ENCODE measurements at places on chromosomes 4 and X.

DNA sequence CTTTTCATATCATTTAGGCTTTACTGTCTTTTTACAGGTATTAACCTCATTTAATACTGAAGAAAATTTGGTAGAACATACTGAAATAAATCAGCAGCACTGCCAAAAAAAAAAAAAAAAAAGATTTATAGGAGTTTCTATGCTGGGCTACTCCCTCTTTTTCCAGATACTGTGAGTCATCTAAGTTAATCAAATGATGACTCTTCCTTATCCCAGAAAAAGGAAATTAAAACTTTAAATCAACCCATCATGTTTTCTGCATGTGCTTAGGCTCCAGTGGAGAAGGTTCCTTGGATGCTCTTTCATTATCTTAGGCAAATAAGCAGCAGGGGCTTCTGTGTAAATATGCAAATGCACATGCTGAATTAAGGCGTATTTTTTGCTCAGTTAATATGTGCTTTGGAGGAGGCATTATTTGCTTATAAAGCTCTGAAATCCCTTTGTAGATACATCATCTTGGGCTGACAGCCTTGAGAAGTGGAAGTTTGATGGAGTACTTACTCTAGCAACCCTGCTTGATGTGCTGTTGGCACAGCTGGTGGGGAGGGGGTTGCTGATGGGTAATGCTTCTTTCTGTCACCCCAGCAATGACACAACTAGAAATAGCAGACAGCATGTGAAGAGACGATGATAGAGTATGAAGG, 136.1 kb downstream of the C4orf33 start:
- DNase-seq = no peak

DNA sequence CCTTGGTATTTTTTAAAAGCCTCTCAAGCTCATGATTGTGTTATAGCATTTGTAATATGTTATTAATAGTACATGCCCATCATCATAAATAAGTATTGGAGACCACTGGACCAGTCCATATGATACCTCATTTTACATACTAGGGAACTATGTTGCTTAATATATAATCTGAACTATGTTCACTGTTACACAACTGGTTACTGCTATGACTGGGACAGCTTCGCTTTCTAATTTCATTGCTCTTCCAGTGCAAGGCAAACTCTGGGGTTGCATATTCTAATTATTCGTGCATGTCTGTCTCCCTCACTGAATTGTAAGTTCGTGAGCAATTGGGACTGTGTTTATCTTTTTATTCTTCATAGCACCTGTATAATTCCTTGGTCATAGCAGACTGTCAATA, 330.5 kb downstream of the RAPGEF2 start:
- no peak for DNase-seq

DNA sequence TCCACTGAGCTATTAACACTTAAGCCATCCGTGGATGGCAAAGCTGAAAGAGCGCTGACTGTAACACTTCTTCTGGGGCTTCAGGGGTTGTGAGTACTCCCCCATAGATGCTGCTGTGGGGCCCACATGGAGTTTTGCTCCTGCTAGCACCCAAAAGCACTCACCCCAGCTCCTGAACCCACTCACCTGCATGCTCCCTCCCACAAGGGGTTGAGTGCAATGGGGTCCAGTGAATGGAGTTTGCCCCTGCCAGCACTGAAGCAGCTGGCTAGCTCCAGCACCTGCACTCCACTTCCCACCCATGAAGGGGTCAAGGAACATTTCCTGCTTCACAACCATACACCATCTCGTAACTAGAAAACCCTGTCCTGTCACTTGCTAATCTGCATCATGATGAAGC, 78.9 kb downstream of the IL21 start:
- DNase-seq = no peak

- DNase-seq = peak; percentile 40
Observed at GRCh38 chr4:70505151-70505748, 13.1 kb upstream of the AMTN start.

DNA sequence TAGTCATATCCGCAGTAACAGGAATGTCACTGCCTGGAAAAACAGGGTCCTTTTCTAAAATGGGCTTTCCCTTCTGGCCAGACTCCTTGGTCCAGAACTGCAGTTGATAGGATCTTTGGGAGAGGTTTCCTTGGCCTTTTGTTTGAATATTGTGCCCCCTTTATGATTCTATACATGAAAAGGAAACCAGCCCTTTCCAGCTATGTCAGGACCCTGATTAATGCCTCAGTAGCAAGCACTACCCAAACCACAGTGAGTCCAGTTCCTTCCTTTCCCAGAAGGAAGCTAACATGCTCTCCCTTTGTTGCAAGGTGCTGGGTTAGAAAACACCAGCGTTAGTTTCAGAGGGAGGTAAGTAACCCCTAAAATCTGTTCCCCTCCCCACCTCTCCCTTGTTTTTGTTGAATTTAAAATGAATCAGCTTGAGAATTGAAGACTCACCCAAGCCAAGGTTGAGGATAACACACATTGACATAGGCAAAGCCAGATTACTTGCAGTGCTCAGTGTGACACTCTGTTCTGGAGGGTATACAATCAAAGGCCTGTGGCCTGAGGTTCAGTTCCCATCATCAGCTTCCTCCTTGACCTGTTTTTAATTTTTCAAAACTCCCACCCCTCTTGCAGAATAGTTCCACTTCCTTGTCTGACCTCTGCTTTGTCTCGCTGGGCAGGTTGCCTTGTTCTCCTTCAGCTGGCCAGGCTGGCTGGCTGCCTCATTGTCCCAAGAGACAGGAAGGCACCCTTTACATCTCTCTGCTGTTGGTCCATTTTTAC, 87.6 kb upstream of the PLAC1 start:
- no peak for DNase-seq

- DNase-seq = no peak
Observed at GRCh38 chr4:187191676-187192075, 468.0 kb upstream of the FAT1 start.

- no peak for DNase-seq
Observed at GRCh38 chr4:127832585-127832984, 48.1 kb upstream of the PLK4 start.

- no peak for DNase-seq
Observed at GRCh38 chr4:23887989-23888388, 1.9 kb downstream of the PPARGC1A start.

DNA sequence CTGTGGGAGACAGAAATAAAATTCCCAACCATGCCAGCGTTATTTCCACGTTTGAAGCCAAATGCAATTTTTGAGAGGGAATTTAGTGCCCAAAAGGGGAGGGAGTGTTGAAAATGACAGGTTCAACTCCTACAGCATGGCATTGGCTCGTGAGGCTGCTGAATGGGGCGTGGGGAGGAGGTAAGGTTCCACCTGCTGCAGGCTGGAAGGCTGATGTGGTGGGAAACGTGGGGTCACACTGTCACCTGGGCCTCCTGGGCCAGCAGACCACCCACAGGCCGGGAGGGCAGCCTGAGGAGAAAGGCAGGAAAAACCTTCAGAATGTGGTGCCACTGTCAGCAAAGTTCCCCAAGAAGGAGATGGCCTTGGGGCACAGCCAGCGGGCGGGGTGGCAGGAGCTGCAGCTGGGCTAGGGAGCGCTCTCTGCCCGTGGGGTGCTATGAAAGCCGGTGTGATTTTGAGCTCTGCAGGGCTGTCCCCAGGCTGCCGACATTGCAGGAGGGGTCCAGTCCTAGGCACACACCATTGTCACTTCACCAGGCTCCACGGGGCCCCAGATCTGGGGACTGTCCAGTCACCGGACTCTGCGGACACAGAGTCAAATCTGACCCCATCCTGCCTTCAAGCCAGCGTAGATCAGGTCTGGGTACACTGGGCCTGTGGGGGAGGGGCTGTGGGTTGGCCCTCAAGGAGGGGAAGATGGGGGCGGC, 19.6 kb downstream of the MSANTD1 start:
- no peak for DNase-seq

DNA sequence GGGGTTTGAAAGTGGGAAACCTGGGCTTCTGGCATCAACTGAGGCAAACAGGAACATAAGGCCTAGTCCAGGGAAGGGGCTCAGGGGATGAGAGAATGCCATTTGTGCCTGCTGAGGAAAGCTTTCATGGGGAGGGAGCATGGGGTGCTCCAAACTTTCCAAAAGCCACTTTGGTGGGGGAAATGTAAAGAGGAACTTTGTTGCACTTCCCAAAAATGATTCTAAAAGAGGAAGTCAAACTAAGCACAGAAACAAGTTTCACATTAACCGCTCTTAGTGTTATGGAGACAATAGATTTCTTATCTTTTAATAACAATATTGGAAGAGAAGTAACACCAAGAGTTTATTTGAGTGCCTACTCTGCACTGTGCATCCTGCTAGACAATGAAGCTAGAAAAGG, 32.3 kb downstream of the GAB3 start:
- DNase-seq = no peak

DNA sequence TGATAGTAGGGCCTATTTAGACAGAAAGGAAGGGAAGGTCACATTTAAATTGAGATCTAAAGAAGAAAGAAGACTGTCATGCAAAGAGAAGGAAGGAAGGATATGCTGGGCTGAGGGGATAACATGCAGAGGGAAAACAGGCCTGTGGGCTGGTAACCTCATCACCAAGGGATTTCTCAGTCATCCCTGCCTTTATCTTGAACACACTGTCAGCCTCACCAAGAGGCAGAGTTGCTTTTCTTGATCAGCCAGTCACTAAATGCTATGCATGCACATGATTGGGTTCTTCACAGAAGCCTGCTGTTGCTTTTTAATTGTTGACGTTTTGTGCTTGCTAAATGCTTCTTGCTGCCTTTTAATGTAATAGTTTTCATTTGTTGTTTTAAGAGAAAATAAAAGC, 113.0 kb downstream of the ARHGAP24 start:
- no peak for DNase-seq

- DNase-seq = peak; percentile 18
Observed at GRCh38 chrX:125826080-125826479, 340.0 kb downstream of the DCAF12L2 start.

DNA sequence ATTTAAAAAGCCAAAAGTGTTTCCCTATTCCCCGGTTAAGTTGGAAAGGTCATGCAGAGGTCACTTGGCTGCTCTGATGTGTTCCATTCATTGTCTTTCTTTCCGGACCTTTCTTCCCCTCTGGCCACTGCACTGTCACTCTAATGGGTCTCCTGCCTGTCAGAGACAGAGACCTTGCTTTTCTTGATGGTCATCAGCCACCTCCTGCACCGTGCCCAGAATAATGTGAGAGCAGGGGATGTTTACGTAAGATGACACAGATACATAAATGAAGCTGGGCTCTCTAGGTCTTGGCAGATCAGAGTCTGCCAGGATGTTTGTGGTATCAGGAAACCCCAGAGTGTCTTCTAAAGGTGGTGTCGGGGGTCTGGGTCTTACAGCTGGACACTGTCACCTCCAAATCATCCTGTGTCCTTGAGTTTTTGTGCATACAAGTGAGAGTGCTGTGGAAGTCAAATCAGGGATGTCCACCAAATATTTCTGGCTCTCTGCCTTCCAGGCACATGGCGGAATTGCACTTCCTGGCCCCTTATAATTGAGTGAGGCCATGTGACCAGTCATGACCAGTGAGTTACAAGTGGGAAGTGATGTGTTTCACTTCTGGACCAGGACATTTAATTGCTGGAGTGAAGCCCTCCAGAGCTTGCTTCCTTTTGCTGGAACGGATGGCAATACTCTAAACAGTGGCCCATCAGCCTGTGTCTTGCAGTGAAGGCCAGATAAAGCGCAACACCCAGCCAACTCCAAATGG, 130.6 kb upstream of the ATP6AP2 start:
- DNase-seq = no peak

DNA sequence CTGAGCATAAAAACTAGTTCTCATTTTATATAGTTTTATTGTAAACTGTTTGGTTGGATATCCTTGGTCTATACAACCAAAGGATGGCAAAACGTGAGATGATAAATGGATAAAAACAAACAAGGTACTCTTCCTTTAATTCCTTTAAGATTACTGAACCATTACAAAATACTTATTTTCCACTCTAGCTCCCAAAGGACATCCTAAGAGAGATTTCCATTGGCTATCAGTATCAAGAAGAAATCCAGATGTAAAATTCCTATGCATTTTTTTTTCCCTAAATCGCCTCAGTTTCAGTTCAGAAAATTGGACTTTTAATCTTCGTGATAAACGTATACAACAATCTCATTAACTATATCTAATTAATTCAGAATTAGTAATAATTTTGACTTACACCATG, 2.3 kb downstream of the FBXL5 start:
- no peak for DNase-seq

DNA sequence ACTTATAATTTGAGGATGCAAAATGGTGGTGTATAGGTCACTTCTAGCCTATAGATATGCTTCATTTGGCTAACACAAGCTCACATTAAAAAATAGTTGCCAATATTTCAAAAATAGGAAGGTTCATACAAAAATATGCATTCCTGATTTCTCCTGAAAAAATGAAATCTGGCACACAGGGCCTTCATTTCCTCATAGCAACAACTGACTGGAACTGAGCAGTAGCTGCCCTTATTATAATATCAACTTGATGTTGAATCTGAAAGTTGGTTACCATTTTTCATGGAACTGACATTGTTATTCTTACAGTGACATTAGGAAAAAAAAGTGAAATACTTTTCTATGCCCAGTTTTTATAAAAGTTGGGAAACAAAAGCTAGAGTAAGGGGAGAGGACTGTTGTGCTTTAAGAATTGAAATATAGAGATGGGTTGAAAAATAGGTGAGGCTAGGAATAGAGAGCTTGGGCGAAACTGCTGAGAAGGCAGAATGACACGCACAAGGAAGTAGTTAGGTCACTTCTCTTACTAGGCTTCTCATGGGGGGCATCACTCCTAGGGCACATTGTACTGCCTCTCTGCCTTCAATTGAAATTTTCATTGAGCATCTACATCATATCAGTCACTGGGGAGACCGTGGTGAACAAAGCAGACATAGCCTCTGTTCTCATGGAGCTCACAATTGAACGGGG, 43.1 kb upstream of the C1GALT1C1 start:
- no peak for DNase-seq

Measured in mesendoderm (in vitro differentiated cells).